MV-4-11 (cell line): ENCODE measurements at places on chromosomes 13 and 19.
A peak's percentile ranks its signal among the peaks of the same experiment; 100 is the strongest.

DNA sequence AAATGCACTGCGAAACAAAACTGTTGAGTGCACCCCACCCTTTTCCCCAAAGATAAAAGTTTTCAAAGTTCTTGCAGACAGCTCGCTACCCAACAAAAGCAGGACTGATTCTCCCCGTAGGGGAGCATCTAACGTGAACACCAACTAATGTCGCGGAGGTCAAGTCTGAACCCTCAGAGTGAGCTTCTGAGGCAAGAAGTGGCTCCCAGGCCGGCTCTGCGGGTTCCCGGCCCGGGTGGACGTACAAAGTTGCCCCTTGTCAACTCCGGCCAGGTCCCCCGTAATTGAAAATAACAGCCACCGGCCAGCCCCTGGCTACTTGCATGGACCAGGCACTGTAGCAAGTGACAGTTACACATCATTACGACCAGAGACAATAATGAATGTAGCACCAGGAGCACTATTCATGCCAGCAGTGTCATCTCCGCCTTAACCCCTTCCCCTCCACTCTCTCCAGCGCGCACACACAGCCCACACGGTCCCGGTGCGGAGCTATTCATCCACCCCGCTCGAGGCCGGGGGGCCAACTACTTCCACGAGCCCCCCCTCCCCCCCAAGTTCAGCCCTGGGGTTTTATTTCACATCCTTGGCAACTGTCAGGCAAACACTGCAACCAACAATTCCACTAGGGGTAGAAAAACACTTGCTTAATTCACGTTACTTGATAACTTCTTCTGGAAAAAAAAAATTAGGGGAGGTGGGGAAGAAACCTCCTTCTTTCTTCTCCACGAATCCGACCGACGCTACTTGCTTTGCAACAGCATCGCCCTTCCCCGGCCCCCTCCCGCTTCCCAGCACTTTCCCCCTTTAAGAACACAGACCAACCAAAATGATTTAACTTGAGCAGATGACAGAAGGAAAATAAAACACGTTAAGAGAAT lies 1.2 kb downstream of the KLF12 start:
- DNase-seq = no peak

- DNase-seq = no peak
Observed at GRCh38 chr19:17311455-17312188, 2.3 kb downstream of the DDA1 start.

DNA sequence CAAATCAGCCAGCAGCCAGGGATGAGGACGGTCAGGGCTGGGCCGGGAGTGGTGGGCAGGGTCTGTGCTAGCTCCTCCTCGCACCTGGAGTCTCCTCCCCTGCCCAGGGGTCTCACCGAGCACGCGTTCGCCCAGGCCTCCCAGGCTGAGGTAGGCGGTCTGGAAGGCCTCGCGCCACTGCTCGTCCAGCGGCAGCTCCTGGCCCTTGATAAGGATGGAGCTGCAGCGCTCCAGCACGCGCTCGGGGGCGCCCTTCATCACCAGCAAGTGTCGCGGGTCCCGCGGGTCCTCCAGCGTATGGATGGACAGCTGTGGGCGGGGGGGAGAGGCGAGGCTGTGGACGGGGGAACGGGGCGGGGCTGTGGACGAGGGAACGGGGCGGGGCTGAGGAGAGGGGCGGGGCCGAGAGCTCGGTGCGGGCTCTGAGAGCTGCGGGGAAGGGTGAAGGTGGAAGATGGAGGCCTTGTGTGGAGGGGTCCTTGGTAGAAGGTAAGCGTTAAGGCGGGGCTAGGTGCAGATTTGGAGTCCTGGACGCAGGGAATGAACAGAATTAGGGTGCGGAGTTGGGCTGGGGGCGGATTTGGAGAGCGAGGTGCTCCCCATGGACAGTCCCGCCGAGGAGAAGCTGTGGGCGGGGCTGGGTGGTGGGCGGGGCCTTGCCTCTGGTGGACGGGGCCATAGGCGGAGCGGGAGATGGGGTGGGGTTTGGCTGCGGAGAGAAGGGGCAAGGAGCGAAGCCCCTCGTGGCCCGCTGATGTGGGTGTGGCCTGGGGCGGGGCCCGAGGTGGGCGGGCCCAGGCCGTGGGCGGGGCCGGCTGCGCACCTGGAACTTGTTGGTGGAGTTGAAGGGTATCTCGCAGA lies 5.7 kb downstream of the ATP4A start:
- DNase-seq = no peak

DNA sequence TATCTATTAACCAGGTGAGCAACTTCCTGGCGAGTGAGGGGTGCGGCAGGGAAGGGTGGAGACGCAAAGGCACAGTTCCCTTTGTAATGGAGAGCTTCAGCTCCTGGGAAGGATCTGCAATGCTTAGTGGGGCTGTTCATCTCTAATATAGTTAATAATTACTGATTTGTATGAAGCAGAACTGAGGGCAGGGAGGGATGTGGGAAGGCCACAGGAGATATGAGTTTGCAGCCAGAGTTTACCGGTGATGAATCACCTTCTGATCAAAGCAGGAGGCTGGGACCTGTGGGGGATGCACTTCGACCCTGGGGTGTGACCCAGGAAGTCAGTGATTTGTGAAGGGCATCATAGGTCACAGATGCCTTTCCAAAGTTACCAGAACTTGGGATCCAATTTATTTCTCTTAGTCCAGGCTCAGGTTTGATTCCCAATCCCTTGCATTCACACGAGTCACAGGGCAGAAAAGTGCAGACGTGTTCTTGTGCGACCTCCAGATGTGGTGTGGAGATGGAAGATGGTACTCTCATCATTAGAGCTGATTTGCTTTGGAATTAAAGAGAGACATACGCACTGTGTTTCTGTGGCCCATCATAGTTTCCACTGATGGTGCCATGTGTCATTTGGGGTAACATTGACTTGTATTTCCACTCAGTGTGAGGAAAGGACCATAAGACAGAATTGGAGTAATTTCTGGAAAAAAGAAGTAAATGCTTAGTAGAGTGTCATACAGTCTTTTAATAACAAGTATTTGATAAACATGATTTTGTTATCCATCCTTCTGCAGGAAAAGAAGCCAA lies 55.0 kb downstream of the LRCH1 start:
- no peak for DNase-seq

DNA sequence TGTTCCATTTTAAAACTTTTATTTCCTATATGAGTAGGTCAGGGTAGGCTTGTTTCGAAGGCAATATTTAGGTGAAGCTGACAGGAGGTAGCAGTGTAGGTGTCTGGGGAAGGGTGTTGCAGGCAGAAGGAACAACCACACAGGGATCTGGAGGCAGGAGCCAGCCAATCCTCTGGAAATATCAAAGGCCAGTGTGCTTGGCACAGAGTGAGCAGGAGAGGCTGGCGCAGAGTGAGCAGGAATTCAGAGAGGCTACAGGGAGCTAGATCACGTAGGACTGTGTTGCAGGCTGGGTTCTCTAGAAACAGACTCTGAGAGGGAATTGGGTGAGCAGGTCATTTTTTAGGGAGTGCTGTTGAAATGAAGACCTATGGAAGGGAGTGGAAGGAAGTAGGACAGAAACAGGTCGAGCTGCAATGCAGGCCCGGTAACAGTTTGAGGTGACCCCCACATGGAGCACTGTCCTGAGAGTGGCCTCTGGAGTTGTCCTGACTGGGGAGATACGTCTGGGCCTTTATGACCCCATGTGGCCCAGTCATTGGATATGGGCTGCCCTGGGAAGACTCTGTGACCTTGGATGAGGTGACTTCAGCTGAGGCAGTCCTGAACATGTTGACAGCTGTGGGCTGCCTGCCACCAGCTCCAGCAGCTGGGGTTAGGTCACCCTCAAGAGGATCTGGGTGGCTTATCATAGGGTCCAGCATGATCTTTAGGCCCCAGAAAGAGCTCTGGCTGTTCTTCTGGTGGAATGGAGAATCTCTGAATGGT lies 51.7 kb downstream of the ERCC5 start:
- DNase-seq = no peak

GRCh38 chr13:75800545-75800944 lies 164.4 kb downstream of the LMO7 start:
- DNase-seq = peak; percentile 3

GRCh38 chr13:77876176-77876575 lies 42.5 kb downstream of the EDNRB start:
- DNase-seq = no peak

GRCh38 chr19:47608074-47608918 lies 638 bp upstream of the BICRA start:
- peak; percentile 88 for DNase-seq

DNA sequence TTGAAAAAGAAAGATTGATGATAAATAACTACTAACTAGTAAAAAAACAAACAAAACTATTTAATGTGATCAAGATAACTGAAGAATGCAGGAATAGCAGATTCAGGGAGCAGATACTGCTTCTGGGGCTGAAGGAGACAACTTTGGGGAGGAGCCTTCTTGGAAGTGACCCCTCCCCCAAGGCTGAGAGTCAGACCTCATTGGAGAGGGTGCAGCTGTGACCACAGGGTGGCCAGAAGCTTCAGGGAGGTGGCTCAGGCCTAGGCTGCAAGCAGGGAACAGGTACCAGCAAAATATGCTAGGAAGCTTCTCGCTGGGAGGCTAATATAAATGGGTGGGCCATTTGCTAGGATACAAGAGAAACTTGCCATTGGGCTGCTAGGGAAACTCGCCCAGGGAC lies 149.9 kb downstream of the MYO16 start:
- DNase-seq = no peak

- DNase-seq = peak; percentile 23
Observed at GRCh38 chr19:46659151-46660007, 1.6 kb downstream of the DACT3 start.

DNA sequence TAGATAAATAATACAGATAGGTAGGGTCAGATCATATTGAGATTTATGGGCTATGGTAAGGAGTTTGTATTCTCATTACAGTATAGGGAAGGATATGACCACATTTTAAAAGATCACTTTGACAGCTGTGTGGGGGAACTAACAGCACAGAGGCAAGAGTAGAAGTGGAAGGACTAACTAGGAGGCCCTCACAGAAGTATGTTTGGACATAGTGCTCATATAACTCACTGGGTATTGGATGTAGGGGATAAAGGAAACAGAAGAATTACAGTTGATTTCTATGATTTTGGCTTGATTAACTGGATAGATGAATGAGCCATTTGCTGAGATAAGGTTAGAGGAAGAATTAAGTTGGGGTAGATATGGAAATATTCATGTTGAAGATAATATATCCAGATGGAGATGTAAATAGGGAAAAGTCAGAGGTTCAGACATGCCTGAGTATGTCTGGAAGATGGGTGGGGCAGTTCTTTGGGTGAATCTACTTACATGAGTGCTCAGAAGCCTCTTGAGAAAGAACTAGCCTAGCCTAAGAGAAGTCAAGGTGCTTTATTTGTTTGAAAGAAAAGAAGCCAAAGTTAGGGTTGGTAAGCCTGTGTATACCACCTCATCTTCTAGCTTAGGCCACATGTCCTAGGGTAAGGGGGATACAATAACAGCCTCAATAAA lies 133.4 kb downstream of the NDFIP2 start:
- DNase-seq = no peak

- DNase-seq = peak; percentile 31
Observed at GRCh38 chr13:25252225-25252624, 35.1 kb downstream of the MTMR6 start.

GRCh38 chr19:16076154-16076957 lies at the start of gene TPM4:
TPM4 (plus strand) TSS chr19:16076495; CDS start chr19:16076566, 71 bp downstream.
- DNase-seq = peak; percentile 89

DNA sequence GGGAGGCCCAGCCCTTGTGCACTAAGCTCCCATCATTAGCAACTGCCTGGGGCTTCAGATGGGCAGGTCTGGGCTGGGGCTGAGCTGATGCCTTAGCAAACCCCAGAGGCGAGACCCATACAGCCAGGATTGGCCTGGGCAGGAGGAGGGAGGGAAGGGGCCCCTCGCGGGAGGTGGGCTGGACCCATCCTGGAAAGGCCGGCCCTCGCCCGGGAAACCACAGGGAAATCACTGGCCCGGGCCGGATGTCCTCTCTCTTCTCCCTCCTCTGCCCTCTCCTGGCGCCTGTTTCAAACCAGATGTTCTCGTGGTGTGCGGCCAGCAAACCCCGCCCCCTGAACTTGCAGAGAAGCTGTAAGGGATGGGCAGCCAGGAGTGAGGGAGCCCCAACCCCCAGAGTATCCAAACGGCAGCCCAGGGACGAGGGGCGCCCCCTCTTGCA lies 43.1 kb downstream of the TMEM255B start:
- peak; percentile 30 for DNase-seq
